ENCODE measurements at places on chromosomes 4 and X.

DNA sequence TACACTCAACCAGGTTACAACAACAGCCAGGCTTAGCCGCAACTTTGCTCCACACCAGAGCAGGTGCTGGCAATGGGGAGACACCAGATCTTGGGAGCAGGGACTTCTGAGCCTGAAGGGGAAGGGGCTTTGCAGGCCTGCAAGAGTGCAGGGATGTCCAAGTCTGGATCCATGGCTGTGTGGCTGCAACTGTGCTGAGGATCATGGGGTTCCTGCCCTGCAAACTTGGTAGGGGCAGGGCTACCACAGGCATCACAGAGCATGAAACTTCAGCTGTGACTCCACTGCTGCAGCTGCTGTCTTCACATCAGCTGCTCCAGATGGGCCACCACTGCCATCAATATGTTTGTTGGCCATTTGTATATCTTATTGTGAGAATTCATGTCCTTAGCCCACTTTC lies 340.4 kb downstream of the FSTL5 start:
- DNase-seq = no peak

GRCh38 chrX:19721726-19722370 lies 165.6 kb downstream of the SH3KBP1 start:
- no peak for DNase-seq

DNA sequence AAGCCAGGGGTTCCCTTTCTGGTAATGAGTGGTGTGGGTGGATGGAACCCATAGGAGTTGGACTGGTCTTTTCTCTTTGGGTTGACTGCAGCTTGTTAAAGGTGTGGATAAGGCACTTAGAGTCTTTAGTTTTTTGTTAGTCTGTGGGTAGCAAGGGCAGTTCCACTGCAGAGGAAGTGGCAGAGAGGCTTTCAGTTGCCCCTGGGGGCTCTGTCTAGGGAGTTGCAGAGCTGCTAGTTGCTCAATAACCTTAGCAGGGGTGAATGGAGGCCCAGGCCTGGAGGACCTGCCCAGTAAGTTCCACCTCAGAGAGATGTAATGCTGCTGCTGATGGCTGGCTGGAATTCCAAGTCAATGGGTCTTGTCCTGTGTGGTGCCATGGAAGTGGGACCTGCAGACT lies 282.6 kb upstream of the NDST4 start:
- no peak for DNase-seq

- no peak for DNase-seq
These were observed 43.1 kb upstream of the BOD1L1 start for GRCh38 chr4:13670456-13671160.

DNA sequence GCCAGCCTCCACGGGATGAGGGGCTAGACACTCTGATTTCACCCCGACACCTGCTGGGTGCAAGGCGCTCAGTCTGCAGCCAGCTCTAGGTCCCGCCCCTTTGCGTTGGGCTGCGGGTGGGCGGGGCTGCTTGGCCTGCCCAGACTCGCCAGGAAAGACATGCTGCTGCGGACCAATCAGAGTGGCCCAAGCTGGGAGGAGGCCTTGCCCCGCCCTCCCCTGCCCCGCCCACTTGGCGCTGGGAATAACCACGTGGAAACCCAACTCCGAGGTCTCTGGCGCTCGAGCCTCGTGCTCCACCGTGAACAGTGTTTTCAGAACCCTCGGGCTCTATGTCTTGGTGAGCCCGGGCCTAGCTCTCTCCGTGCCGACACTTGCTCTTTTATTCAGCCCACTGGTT lies 5.3 kb upstream of the VMA21 start:
- DNase-seq = no peak

- DNase-seq = no peak
These were observed 15.3 kb downstream of the CCNG2 start for GRCh38 chr4:77172336-77172735.

GRCh38 chr4:10101671-10102473 lies 14.7 kb downstream of the WDR1 start:
- DNase-seq = no peak

- DNase-seq = peak; percentile 63
These were observed 15.8 kb downstream of the BCAP31 start for GRCh38 chrX:153708415-153708814.

- no peak for DNase-seq
These were observed 90.4 kb downstream of the PHOX2B start for GRCh38 chr4:41658163-41658562.

GRCh38 chr4:36360755-36361154 lies 79.3 kb downstream of the DTHD1 start:
- DNase-seq = no peak

GRCh38 chrX:136417806-136418205 lies 69.9 kb upstream of the BRS3 start:
- DNase-seq = no peak

DNA sequence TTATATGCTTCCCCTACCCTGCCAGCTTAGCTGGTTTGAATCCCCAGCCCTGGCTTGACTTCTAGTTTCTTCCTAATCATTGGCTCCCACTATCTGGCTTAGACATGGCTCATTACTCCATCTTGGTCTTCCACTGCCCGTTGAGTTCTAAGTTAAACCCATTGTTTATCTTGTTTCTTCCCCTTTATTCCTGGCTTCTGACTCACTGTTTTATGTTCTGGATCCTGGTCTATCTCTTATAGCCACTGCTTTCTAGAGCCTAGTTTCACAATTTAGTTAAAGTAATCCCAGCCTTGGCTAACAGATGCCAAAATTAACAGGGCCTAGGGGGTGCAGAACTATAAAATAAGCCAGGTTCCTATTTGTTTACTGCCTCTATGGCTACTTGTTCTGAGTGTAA lies 120.9 kb downstream of the ARHGEF9 start:
- no peak for DNase-seq

DNA sequence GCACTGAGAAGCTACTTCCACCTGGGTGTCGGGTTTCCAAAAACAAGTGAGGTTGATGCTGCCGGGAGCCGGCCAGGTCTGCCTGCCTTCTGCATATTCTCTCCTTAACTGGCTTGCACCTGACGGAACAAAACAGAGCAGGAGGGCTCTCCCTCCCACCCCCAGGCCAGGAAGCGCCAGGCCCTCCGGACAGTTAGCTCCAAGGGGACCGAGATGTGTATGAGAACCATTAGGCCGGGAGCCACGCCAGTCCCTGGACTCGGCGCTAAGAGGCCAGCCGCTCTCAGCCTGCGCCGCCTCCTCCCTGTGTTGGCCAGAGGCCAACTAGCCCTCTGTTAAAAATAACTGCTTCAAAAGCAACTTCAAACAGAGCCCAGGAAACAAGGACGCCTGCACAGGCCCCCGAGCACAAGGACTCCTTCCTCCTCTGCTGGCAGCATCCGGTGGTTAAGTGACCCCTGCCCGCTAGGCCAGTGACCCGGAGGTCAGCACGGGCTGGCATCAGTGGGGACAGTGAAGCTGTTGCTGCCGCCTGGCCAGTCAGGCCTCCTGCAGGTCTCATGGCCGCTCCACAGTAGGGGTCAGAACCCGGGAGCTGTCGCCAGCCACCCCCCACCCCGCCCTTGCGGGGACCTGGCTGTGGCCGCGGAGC lies 107.9 kb downstream of the ABLIM2 start:
- DNase-seq = no peak

DNA sequence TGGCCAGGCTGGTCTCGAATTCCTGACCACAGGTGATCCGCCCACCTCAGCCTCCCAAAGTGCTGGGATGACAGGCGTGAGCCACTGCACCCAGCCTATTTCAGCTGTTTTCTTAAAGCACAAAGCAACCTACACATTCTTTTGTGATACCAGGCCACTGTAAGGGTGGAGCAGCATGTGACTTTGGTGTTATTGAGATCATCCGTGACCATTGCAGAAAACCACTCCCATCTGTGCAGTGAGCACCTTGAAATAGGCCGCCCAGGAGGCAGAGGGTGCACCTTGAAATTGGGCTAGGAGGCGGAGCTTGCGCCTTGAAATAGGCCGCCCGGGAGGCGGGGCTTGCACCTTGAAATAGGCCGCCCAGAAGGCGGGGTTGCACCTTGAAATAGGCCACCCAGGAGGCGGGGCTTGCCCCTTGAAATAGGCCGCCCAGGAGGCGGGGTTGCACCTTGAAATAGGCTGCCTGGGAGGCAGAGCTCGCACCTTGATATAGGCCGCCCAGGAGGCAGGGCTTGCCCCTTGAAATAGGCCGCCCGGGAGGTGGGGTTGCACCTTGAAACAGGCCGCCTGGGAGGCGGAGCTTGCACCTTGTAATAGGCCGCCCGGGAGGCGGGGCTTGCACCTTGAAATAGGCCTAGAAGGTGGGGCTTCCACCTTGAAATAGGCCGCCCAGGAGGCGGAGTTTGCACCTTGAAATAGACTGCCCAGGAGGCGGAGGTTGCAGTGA lies 9.0 kb upstream of the SLC25A6 start:
- no peak for DNase-seq

- DNase-seq = no peak
These were observed 153.2 kb upstream of the FRG1 start for GRCh38 chr4:189787216-189788031.

DNA sequence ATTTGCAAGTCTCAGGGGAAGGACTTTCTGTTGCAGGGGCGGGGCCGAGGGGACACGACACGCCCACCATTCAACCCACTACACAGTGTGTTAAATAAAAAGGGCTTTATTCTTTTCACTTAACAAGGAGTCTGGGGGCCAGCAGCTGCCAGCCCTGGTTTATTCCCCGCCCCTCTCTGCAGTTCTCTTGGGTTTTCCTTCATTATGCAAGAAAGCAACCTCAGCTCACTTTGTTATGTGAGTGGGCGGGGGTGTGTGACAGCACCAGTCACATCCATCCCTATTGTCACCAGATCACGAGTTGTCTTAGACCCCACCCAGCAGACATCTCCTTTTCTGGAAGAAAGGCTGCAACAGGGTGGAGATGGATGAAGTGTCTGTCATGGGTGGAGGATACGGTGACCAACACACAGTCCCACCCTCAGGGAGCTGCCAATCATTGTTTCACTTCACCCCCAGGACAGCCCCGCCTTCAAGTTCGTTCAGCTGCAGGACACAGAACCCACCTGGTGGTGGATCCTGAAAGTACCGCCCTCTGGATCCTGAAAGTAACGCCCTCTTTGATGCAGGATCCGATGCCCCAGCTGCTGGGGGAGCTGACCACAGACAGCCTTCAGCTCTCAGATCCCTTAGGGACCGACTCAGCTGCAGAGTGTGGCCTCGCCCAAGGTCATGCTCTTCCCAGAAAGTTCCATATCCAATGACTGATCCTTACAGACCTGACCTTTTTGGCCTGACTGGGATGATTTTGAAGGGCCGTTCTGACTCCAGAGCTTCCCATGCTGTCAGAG lies 79.6 kb downstream of the SMIM20 start:
- peak; percentile 11 for DNase-seq

DNA sequence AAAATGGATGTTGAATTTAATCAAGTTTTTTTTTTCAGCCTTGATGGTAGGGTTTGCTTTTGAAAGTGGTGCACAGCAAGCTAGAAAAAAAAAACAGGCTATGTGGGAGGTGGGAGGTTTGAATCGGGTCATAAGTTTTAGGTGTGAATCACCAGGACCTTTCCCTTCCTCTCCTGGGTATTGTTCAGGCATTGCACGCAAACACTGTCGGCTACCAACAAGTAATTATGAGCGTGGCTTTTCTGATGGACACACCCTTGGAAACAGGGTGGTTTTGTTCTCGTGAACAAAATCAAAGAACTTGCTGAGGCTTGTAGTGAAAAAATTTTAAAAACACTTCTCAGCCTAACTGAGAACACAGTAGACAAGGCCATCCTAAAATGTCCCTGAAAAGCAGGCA lies 18.1 kb downstream of the PIR start:
- no peak for DNase-seq

DNA sequence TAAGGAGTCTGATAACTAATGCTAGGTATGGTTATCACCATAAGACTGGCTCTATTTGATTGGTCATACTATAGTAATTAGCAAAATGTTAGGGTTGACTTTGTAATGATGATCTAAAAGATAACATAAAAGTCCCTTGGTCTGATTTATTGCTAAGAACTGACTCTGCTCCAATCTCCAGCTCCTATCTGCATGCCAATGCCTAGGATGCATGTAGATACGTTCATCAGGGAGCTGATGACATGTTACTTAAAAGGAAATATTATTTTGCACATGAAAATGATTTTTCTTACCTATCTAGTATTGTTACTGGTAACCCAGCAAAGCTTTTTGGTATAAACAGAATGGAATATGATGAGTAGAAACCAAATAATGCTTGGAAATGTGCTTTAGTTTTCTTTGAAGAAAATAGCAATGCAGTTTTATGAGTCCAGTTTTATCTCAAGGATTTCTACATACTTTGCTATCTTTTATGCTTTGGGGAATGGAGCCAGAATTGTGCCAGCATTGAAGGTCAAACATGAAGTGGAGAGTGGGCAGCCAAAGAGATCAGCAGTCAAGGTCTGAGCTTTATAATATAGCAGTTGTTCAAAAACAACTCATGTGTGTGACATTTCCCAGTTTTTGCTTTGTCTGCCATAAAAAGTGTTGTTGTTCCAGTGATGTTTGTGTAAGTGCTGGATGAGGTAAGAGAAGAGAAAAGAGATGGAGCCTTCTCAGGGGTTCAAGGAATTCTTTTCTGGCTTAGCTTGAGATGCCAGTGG lies 121.0 kb downstream of the ARHGAP24 start:
- DNase-seq = no peak

DNA sequence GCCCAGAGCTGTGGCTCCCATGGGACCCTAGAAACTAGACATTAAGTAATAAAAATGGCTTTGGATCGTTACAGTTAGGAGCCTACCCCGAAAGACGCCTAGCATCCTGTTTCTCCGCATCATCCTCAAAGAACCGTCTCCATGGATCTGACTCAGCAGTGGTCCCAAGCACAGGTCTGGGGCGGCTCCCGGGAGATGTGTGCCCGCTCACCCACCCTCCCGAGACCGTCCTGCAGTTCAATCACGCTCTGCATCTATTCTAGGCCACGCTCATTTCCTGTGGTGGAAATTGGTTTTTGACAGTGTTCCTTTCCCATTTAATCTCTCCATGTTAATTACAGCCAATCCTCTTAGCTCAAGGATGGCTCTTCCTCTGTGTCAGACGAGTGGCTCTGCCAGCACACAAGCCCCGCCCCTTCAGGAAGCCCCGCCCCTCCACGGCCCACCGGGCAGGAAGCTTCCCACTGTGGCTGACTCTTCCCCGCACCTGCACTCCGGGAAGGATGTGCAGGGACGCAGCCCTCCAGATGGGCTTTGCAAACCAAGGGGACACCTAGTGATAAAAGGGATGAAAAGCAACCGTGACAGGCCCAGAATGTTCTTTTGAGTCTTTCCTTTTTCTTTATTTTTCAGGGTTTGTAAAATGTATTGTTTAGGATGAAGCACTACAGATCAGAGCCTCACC lies 34.5 kb upstream of the HELT start:
- DNase-seq = peak; percentile 57

GRCh38 chr4:8477676-8478075 lies 37.1 kb downstream of the TRMT44 start:
- no peak for DNase-seq

- no peak for DNase-seq
These were observed 243.0 kb upstream of the KCNIP4 start for GRCh38 chr4:22191565-22191964.

GRCh38 chr4:124869961-124870495 lies 157.5 kb upstream of the ANKRD50 start:
- no peak for DNase-seq

DNA sequence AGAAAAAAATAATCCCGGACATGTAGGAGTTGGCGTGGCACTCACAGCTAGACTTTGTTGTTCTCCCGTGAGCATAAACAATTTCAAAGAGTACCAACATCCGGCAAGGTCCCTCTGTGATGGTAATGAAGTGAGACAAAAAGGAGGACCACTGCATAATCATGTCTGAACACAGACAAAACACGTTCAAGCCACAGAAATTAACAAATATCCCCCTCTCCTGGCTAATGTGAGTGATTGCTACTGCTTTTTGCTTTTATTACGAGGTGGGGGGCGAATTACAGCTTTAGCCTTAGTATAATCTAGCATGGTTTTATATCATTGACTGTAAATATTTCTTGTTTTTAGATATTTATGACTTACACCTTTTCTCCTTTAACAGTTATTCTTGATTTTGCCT lies 118.5 kb downstream of the PLS3 start:
- DNase-seq = peak; percentile 11
